Panc1 (cell line): ENCODE measurements at places on chromosomes 7 and 10.

DNA sequence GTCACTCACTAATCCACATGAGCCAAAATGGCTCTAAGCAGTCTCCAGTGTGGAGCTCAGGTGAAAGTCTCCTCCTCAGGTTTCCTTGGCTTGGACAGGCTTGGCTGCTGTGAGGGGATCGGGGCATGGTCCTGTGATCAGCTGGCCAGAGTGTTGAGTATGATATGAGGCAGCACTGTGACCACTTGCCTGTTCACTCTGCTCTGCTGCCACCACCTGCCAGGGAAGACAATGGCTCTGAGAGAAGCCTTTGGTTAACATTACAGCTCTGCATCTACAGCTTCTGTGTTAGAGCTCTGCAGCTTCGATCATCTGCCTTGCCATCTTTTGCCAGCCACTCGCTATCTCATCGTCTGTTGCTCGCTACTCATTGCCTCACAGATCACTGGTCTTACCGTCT is 20.1 kb upstream of the PTN start:
- no peaks in the 10 kb centered on the region for H3K36me3 ChIP-seq
- no peak overlapping the region for H3K27ac ChIP-seq
- no peaks in the 10 kb centered on the region for H3K27me3 ChIP-seq

- H3K4me3 ChIP-seq: no peak overlapping the region
- DNase-seq: no peak
- H3K27ac ChIP-seq: no peak overlapping the region
- no peaks in the 10 kb centered on the region for H3K36me3 ChIP-seq
- no peaks in the 10 kb centered on the region for H3K4me1 ChIP-seq
- H3K27me3 ChIP-seq: peaks cover 2% of the 10 kb centered on the region; the same call in 1 of the 2 replicates
These were observed 30.1 kb downstream of the TMEM178B start for GRCh38 chr7:141103847-141104429.

DNA sequence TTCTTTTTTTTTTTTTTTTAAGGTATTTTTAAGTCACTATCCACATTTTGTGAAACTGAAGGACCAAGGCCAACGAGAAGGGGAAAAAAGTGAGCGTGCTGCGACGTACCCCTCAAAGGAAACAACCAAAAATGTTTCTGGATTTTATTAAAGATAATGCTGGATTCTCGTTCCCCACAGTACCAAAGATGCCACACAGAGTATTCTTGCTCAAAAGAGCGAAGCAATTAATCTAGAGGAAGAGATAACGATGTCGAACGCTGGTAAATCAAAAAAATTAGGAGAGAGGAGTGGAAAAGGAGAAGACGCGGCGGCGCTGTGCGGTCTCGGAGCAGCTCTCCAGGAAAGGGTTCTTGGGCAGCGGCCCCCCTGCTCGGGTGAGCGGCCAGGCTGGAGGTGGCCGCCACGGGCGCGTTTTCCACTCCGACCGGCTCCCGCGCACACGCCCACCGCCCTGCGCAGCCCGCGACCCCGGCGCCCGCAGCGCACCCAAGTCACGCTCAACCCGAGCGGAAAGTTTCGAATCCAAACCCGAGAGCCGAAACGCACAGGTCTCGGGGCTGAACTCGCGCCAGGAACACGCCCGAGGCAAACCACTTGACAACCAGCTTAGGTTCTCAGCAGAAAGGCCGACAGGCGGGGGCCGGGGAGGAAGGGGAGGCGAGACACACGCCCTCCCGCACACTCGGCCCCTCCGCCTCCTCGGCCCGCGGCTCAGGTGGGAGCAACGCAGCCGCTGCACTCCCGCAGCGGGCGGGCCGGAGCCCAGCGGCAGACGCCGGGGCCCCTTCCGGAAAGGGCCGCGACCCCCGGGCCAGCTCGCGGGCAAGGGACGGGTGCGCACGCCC is 989 bp downstream of the SRPK2 start:
- peaks cover 9% of the 10 kb centered on the region; the same call in 1 of the 2 replicates for H3K4me1 ChIP-seq
- no peak for DNase-seq
- no peaks in the 10 kb centered on the region for H3K27me3 ChIP-seq
- peak overlapping the region; percentile 81 for H3K4me3 ChIP-seq
- peak overlapping the region; percentile 79 for H3K27ac ChIP-seq
- no peaks in the 10 kb centered on the region for H3K36me3 ChIP-seq

DNA sequence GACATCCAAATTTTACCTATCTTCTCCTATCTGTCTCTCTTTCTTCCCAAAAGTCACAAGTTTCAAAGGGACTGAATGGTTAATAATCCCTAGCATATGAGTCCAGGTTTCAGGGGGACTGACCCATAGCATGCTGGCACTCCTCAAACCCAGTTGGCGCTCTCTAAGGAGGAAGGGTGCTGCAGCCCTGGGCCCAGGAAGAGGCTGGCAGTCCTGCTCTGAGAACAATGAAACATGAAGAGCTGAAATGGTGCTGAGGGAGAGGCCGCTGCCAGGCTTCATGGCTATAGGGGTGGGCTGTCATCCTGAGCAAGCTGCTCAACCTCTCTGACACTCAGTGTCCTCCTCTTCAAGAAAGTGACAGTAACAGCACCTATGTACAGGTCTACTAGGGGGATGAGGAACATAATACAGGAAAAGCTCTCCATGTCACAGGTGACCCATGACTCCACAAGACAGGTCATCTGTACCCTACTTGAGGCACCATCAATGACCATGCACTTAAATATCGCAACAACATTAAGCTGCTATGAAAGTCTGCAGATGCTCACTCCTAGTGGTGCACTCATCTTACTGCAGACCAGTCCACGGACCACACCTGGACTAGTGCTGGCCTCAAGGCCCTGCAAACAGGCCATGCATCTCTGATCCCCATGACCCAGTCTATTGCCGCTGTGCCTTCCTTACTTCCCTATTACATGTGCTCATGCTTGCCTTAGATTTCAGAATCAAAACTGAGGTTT is 17.0 kb downstream of the COBL start:
- H3K4me3 ChIP-seq: no peak overlapping the region
- H3K36me3 ChIP-seq: no peaks in the 10 kb centered on the region
- no peaks in the 10 kb centered on the region for H3K4me1 ChIP-seq
- no peaks in the 10 kb centered on the region; the same call in 1 of the 2 replicates for H3K27me3 ChIP-seq
- no peak for DNase-seq

- no peak for DNase-seq
- no peak overlapping the region for H3K4me3 ChIP-seq
- H3K27ac ChIP-seq: no peak overlapping the region
These were observed 15.3 kb downstream of the NKX2-3 start for GRCh38 chr10:99548041-99548530.

DNA sequence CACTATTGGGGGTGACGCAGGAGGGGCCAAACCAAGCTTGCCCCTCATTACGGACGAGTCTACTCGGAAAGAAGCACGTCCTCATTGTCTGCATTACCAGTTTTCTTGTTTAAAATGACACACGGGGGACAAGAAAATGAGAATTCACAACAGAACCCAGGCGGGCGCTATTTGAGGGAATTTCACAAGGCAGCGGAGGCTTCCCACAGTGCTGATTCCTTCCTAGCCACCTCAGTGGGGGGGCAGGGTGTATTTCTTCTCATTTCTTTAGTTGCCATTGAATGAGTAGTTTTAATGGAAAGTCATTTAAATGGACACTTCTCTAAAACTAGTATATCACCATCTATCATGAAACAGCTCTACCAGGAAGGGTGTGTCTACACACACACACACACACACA is 42.9 kb downstream of the NRAP start:
- DNase-seq: no peak
- no peak overlapping the region for H3K4me3 ChIP-seq
- no peaks in the 10 kb centered on the region for H3K4me1 ChIP-seq

- H3K27me3 ChIP-seq: no peaks in the 10 kb centered on the region
- no peak for DNase-seq
- no peaks in the 10 kb centered on the region for H3K36me3 ChIP-seq
- H3K27ac ChIP-seq: no peak overlapping the region
These were observed 55.5 kb upstream of the LRGUK start for GRCh38 chr7:134071355-134072331.
